ENCODE measurements at places on chromosomes 13 and 19.

- DNase-seq = no peak
Measured at GRCh38 chr19:28656644-28657043, 556.3 kb downstream of the UQCRFS1 start.

- DNase-seq = no peak
Measured at GRCh38 chr13:98994896-98995295, 17.0 kb upstream of the DOCK9 start.

- no peak for DNase-seq
Measured at GRCh38 chr13:27088619-27089018, 83.0 kb downstream of the USP12 start.

DNA sequence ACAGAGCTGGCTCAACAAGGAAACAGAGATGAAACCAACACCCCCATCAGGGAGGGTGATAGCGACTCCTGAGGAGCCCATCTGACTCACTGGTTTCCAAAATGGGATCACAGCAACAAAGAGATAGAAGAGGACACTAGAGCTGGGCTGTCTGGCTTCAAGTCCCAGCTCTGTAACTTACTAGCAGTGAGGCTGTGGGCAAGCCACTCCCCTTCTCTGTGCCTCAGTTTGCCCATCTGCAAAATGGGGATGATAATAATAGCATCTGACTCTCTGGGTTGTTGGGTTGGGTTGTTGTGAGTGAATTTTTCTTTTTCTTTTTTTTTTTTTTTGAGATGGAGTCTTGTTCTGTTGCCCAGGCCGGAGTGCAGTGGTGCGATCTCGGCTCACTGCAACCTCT lies 14.3 kb downstream of the IGSF23 start:
- DNase-seq = no peak

GRCh38 chr13:42056583-42056982 lies 8.1 kb downstream of the DGKH start:
- no peak for DNase-seq

- DNase-seq = no peak
Measured at GRCh38 chr19:7113233-7113632, 43.7 kb downstream of the ZNF557 start.

DNA sequence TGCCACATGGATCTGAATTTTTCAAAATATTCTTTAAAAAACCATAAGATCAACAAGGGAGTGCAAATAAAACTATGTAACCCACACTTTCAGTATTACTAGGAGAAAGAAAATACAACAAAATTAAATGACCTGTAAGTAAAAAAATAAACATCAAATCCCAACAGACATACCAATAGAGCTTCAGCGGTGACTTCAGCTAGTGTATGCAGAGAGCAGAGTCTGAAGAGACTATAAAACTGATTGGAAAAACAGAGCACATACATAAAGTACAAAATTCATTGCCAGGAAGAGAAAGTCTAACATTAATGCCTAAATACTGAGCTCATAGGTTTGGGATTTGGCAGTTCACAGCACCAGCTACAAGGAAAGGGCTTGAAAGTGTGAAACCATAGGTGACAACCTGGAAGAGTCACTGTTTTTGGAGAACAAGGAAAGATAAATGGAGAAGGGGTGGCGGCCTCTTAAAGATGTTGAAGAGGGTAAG lies 291.1 kb downstream of the LMO7 start:
- no peak for DNase-seq

DNA sequence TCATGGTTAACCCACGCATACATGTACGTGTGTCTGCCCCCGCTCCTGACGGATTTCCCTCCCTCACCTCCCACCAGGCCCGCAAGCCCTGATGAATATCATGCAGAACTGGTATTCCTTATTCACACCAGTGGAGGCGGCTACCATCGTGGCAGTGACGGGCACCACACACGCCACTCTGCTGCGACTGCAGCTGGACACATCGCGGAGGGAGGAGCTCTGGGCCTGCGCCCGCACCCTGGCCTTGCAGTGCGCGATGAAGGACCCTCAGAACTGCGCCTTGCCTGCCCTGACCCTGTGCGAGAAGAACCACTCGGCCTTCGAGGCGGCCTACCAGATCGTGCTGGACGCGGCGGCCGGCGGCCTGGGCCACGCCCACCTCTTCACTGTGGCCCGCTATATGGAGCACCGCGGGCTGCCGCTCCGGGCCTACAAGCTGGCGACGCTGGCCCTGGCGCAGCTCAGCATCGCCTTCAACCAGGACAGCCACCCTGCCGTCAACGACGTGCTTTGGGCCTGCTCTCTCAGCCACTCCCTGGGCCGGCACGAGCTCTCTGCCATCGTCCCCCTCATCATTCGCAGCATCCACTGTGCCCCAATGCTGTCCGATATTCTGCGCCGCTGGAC lies 35.0 kb downstream of the ZSWIM4 start:
- no peak for DNase-seq

- peak; percentile 76 for DNase-seq
Measured at GRCh38 chr19:4474514-4475022, 2.5 kb downstream of the HDGFL2 start.

DNA sequence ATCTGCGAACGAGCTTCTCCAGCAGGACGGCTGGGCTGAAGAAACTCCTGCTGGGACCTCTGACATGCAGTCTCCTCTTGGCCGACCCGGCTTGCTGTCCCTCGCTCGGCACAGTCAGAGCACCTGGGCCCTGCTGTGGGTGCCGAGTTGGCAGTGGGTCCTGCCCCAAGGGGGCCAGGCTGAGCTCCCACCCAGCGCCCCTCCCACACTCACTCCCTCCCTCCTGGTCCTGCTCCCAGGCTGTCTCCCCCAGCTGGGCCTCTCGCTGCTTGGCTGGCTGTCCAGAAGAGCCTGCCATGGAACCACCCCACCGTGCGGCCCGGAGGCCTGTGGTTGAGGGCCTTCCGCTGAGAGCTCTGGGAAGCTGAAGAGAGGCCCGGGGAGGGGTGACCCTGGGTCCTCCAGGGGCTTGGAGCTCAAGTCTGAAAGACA lies 6.0 kb downstream of the AKT2 start:
- peak; percentile 41 for DNase-seq

GRCh38 chr19:49422407-49423070 lies 702 bp downstream of the PTH2 start:
- DNase-seq = no peak

- DNase-seq = no peak
Measured at GRCh38 chr19:33396701-33397535, 23.4 kb downstream of the CEBPG start.

GRCh38 chr13:102317593-102317992 lies 84.3 kb downstream of the FGF14 start:
- no peak for DNase-seq

GRCh38 chr19:8558325-8558724 lies 18.9 kb downstream of the MYO1F start:
- no peak for DNase-seq

- DNase-seq = no peak
Measured at GRCh38 chr13:114268344-114269280, 12.8 kb upstream of the UPF3A start.

DNA sequence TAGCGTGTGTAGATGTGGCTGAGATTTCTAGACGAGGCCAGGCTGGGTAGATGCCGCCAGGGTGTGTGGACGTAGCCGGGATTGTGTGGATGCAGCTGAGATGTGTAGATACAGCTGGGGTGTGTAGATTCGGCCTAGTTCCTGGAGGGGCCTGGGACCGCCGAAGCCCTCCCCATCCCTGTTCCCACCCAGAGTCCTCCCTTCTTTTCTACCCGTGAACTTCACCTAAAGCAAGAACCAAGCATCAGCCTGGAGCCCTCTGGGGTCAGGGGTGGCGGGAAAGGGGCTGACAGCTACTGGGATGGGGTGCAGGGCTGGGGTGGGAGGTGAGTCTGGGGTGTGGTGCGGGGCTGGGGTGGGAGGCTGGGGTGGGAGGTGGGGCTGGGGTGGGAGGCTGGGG lies 768 bp downstream of the TMPRSS9 start:
- no peak for DNase-seq

- DNase-seq = peak; percentile 2
Measured at GRCh38 chr13:59301174-59301567, 862.6 kb downstream of the DIAPH3 start.

DNA sequence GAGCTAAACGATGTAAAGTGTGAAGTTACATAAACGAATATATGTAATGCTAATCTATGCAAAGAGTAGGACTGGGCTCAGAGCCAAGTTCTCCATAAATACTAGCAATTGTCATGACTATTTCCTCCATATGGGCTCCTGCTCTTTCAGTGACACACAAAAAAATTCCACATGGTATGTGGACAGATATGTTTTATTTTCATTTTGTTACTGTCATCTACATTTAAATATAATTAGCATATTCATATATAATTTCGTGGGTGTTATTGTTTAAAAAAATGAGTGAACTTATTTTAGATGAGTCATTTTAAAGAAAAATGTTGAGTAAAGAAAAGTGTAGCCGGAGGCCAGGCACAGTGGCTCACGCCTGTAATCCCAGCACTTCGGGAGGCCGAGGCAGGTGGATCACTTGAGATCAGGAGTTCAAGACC lies 5.0 kb upstream of the IGSF23 start:
- peak; percentile 88 for DNase-seq

- no peak for DNase-seq
Measured at GRCh38 chr19:3518255-3518654, 12.1 kb downstream of the FZR1 start.

GRCh38 chr13:44347949-44348348 lies 25.7 kb upstream of the SERP2 start:
- DNase-seq = peak; percentile 41

DNA sequence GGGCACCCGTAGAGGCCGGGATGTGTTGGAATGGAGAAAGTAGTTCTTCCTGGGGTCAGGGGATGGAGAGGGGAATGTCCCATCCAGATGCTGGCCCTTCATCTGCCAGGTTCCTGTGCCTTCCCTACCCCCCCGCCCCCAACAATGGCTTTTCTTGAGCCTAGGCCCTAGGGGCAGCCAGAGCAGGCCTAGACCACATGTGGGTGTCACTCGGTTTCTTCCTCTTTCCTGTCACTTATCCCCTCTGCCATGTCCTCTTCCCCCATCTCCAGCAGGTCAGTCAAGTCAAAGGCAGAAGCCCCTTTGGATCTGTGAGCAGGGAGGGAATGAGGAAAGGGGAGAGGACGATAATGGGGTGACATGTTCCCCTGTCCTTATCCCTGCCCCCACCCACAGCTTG lies 36.4 kb downstream of the LYL1 start:
- DNase-seq = no peak

GRCh38 chr19:4504297-4504701 lies 14.0 kb downstream of the PLIN4 start:
- DNase-seq = no peak

DNA sequence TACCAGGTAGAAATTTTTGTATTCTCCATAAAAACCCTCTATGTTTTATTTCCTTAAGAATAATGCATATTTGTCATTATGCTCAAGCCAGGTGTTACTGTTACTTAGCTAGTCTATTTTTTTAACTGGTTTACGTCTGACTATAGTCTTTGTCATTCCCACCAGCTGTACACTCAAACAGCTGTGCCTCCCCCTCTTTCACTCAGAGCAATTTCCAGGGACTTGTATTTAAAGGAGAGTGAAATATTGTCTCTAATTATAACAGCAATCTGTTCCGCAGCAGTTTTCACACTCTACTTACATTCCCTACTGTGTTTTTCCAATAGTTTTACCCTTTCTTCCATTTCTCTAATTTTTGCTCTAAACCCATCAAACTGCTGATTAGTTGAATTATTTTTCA lies 813.6 kb upstream of the MIR17HG start:
- DNase-seq = no peak

GRCh38 chr19:4541114-4541805 lies 1.4 kb upstream of the LRG1 start:
- no peak for DNase-seq

- no peak for DNase-seq
Measured at GRCh38 chr13:110097013-110097412, 209.9 kb downstream of the COL4A1 start.

GRCh38 chr13:103006641-103007426 lies 59.4 kb downstream of the SLC10A2 start:
- peak; percentile 33 for DNase-seq

DNA sequence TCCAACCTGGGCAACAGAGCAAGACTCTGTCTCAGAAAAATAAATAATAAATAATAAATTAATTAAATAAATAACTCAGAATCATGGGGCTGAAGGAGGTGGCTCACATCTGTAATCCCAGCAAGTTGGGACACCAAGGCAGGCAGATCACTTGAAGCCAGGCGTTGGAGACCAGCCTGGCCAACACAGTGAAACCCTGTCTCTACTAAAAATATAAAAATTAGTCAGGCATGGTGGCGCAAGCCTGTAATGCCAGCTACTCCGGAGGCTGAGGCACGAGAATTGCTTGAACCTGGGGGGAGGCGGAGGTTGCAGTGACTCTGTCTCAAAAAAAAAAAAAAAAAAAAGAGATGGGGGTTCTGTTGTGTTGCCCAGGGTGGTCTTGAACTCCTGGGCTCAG lies 7.2 kb downstream of the TMEM38A start:
- DNase-seq = no peak

DNA sequence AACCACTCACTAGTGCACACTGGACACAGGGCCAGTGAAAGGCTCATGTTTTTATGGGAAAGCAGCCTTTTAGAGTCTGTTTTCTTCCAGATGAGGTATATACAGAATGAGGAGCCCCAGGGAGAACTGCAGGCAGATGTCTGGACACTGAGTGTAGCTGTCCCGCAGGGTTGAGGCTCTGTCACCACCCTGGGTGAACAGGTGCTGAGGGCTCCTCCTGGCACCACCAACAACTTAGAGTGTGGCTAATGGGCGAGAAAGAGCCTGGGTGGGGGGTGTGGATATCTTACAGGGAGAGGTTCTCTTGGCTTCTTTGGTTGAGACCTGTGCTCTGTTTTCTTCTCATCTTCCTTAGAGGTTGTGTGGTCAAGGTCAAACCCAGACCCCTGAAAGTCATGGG lies 202.1 kb upstream of the GPR12 start:
- no peak for DNase-seq

DNA sequence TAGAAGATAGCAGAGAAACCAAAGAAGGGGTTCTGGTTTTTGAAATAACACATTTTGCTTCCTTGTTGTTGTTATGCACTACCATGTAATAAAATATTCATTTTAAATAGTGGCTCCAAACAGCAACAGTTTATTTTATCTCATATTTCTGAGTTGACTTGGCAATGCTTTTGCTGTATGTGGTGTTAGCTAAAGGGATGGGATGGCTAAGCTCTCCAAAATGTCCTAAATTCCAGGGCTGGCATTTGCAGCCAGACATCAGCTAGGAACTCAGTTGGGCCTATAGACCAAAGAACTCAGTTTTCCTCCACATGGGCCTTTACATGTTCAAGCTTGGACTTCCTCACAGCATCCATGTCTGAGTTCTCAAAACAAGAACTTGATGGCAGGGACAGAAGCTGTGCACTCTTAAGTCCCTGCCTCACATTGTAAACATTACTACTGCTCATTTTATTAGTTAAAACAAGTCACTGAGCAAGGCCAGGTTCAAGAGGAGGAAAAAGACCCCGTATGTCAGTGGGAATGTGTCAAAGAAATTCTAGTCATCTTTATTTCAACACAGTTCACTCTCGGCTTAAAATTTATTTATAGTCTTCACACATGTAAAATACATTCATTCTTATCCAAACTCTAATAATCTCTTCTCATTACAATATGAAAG lies 819.3 kb upstream of the PCDH20 start:
- no peak for DNase-seq

DNA sequence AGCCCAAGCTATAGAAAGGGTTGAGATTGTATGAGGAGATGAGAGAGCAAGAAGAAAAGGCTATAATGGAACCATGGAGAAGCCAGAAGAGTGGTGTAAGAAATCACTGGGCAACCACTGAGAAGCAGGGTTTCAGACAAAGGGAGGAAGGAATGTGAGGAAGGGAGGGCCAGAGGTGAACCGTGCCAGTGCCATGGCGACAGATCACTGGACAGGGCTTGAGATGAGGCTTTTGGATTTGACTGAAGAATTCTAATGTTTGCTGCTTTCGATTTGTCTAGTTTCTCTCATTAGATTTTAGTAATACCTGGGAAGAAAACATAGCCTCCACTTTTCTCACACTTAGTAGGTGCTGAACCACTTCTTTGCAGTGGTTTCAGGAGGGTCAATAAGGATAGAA lies 6.3 kb upstream of the GPR183 start:
- no peak for DNase-seq

Measured in fibroblast of skin of right quadriceps (primary cell).